Stimulated activated CD8-positive, alpha-beta memory T cell treated with anti-CD3 and anti-CD28 coated beads, Interleukin-7, amount 100 ng/mL, for 48 hours (primary cell): ENCODE measurements at places on chromosomes 2 and 18.

GRCh38 chr18:67183398-67183797 lies 333.1 kb downstream of the DSEL start:
- DNase-seq = no peak

DNA sequence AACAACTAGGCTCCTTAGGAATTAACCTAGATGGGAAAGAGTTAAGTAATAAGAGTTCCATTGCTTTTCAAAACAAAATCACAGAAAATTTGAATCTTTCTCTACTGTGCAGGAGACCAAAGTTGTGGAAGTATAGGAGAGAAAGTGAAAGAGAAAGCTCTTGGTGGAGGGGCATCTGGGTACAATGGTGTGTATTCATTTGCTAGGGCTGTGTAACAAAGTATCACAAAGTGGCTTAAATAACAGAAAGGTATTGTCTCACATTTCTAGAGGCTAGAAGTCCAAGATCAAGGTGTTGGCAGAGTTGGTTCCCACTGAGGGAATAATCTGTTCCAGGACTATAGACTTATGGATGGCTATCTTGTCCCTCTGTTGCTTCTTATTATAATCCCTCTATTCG lies 50.5 kb upstream of the GORASP2 start:
- DNase-seq = no peak

GRCh38 chr2:238843476-238843875 lies 4.4 kb upstream of the TWIST2 start:
- DNase-seq = no peak

GRCh38 chr2:86650188-86650587 lies 26.5 kb upstream of the RNF103 start:
- DNase-seq = no peak

GRCh38 chr2:156464106-156464505 lies 27.9 kb downstream of the GPD2 start:
- DNase-seq = no peak

GRCh38 chr2:189092936-189093335 lies 86.6 kb downstream of the COL5A2 start:
- DNase-seq = no peak

- no peak for DNase-seq
Observed at GRCh38 chr2:5077479-5078089, 614.6 kb upstream of the SOX11 start.

DNA sequence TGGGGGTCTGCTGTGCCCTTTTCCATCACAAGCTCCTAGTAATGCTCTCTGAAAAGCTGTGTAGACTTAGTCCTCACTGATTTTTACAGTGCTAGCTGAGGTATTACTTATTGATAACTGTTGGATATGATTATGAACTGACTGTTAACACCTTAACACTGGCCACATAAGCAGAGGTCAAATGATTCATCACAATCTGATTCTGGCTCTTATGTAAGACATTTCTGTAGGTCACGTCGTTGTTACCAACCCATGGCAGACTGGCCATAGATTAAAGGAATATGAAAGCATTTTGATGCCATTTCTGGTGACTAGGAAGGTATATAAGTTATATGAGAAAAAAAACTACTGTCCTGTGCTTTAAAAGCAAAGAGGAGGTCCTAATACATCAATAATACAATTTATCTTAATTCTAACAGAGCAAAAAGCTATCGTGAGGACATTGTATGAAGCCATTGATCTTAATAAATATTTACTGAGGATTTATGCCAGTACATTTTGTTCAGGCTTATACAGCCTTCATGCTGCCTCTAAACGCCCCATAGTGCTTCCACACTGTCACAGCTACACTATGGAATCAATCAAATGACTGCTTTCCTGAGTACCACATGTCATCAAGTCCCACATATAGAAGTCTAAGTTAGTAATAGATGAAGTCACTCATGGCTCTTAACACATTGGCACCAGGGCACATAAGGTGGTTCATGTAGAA lies 6.9 kb upstream of the RND3 start:
- DNase-seq = no peak

DNA sequence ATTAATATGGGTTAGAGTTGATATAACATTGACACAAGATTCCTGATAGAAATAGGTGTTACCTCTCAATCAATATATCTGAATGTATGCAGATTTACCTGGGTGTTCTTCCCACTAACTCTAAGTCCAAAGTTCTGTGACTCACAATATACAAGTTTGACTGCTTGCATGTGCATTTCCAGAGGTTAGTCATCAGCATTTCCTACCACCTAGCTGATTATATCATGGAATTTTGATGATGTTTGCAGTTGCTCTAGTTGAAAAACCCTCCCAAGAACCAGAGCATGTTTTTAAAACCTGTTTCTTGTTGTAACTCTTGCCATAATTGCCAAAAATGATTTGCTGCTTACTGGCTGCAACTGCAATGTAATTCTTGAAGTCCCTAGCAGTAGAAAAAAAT lies 15.0 kb upstream of the DSG1 start:
- DNase-seq = no peak

- DNase-seq = no peak
Observed at GRCh38 chr2:15389895-15390294, 171.2 kb downstream of the NBAS start.

DNA sequence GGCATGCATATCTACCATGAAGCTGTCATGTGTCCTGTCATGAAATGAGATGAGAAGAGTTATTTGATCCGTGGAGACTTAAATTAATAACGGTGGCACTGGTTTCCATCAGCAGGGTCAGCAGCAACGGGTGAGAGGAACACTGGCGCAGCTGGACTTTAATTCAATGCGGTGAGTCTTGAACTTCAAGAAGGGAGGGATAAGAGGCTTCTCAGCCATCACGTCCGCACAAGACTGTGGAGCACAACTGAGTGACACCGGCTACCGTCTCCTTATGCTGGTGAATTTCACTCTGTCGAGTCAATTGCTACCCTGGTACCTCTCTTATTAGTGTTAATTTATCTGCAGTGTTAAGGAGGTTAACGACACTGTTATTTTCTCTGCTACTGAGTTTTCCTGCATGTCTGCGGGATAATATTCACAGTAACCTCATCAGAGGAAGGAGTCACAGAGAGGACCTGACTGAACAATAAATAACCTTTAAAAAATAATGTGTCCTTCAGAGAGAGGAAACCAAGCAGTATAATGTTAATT lies 236.8 kb downstream of the EPHA4 start:
- DNase-seq = no peak

DNA sequence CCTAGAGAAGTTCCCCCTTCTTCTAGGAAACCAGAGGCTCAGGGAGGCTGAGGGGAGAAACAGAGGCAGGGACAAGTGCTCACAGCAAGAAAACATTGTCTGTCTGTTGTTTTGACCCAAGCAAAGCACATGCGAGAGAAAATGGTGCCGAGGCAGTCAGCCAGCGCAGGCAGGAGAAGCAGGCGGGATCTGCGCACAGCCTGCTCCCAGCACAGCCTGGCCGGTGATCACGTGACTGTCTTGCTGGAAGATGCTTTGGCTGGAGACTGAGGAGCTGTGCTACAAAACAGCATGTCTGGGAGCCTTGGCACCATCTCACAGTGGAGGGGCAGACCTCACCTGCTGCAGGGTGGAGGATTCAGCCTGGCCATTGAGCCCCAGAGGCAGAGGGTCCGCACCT lies 93.7 kb upstream of the MYCN start:
- DNase-seq = no peak

DNA sequence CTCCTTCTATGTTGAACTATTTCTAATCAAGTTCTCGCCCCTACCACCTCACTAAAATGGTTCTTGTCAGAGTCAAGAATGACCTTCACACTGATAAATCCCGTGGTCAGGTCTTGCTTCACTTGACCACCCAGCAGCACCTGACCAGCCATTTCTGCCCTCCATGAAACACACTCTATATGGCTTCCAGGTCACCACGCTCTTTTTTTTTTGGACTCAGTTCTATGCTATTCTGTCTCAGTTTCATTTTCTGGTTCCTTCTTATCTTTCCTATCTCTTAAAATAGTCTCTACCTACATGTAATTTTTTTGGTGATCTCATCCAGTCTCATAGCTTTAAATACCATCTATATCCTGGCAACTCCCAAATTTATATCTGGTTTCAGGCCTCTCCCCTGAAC lies 11.4 kb downstream of the EIF2AK3 start:
- DNase-seq = no peak

- no peak for DNase-seq
Observed at GRCh38 chr2:162226836-162227235, 16.4 kb downstream of the FAP start.

GRCh38 chr2:48819206-48819735 lies 63.7 kb upstream of the LHCGR start:
- no peak for DNase-seq

GRCh38 chr2:224438726-224439125 lies 36.8 kb upstream of the FAM124B start:
- no peak for DNase-seq

GRCh38 chr2:238304116-238304515 lies 15.7 kb upstream of the PER2 start:
- DNase-seq = no peak

- no peak for DNase-seq
Observed at GRCh38 chr2:22952656-22953225, 432.2 kb upstream of the KLHL29 start.

DNA sequence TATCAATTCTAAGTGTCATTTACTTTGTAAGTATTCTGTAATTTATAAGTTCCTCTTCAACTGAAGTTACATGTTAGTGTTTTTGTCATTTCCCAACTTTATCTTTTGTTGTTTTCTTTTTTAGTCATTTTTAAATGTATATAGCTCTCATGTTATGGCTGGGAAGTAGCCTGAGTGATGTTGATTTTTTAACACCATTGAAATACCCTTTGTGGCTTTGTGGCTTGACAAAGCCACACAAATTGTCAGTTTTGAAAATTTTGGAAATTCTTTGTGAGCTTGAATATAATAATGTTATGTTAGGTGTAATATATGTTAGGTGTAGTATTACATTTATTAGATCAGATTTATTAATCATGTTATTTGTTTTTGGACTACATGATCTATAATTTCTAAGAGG lies 16.7 kb downstream of the DNAJC10 start:
- no peak for DNase-seq

DNA sequence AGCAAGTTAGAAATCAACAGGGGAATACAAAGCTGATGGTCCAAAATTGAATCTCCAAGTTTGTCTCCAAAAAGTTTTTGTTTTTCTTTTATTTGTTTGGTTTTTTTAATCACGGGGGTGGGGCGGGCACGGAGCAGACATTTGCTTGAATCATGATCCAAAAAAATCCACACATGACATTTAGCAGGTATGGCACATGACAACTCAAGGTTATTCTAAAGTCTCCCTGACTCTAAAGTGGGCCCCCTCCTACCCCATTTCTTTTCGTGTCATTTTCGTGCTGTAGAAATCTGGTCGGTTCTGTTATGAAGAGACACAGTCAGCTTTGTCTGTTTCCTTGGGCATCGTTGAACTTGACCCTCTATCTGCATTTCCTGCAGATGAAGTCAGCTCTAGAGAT lies 14.6 kb downstream of the RNU4ATAC start:
- no peak for DNase-seq

DNA sequence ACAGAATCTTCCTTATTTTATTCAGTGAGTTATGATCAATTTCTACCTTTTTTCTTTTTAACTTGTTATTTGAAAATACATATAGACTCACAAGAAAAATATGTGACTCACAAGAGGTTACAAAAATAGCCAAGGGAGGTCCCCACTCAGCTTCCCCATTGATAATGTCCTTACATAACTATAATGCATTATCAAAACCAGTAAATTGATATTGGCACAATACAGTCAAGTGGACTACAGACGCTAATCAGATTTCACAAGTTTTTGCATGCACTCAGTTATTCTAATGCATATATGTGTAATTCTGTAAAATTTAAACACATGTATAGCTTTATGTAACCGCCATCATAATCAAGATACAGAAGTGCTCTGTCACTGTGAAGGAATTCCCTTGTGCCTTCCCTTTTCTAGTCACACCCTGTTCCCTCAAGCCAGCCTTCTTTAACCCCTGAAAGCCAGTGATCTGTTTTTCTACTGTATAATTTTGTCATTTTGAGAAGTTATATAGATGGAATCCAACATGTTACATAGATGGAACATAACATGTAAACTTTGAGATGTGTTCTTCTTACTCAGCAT lies 118.4 kb downstream of the ALMS1 start:
- DNase-seq = no peak

DNA sequence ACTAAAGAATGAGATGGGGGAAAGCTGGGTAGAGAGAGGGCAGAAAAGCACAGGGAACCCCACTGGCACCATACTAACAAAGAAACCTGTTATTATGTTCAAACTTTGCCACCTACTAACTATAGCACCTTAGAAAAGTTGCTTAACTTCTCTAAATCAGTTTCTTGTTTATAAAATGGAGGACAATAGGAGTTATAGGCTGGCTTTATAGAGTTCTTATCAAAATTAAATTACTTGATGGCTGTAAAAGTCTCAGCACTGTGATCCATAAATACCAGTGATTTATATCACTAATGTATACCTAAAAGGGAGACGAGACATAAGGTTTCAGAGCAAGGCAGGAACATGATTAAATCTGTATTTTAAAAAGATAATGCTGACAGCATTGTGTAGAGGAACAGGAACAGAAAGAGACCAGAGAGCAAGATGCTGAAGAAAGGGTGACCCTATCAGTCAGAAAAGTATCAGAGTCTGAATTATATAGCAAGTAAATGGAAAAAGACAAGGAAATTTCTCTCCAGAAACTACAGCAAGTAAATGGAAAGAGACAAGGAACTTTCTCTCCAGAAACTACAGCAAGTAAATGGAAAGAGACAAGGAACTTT lies 29.1 kb downstream of the PRKD3 start:
- no peak for DNase-seq
